ENCODE measurements at places on chromosomes 12 and 14.

- no peak for DNase-seq
Measured at GRCh38 chr12:749751-750270, 2.6 kb upstream of the WNK1 start.

DNA sequence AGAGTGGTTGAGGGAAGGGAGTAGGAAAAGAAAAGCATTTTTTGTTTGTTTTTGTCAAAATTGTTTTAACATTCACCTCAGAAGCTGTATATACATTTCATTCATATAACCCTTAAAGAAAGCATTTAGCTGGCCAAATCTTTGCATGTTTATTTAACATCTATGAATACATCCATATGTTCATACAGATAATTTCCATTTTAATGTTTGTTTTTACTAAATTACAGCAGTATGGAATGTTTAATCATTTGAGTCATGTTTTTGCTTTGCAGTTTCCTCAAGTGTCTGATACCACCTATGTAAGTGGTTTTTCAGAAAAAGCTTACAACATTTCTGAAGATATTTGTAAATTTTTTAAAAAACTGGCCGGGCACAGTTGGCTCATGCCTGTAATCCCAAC lies 84.3 kb upstream of the ATF1 start:
- DNase-seq: no peak

DNA sequence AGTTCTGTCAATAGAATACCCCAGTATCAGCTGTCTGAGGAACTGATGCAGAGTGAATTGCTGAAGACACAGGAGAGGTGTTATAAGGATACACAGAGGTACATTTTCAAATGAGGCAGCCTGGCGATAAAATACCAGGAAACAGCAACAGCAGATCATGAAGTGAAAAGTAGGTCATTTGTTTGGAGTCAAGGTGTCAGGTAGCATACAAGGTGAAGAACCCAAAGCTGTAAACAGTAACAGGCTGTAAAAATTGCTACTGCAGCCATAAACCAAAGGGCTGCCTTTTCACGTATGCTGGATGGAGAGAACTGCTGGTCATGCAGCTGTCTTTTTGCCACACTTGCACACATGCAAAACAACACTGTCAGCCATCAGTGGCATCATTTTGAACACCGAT lies 9.3 kb upstream of the TWF1 start:
- no peak for DNase-seq

GRCh38 chr12:25151476-25151875 lies 43.5 kb downstream of the DNAI7 start:
- no peak for DNase-seq

- DNase-seq: no peak
Measured at GRCh38 chr12:1716911-1717310, 26.0 kb downstream of the ADIPOR2 start.

DNA sequence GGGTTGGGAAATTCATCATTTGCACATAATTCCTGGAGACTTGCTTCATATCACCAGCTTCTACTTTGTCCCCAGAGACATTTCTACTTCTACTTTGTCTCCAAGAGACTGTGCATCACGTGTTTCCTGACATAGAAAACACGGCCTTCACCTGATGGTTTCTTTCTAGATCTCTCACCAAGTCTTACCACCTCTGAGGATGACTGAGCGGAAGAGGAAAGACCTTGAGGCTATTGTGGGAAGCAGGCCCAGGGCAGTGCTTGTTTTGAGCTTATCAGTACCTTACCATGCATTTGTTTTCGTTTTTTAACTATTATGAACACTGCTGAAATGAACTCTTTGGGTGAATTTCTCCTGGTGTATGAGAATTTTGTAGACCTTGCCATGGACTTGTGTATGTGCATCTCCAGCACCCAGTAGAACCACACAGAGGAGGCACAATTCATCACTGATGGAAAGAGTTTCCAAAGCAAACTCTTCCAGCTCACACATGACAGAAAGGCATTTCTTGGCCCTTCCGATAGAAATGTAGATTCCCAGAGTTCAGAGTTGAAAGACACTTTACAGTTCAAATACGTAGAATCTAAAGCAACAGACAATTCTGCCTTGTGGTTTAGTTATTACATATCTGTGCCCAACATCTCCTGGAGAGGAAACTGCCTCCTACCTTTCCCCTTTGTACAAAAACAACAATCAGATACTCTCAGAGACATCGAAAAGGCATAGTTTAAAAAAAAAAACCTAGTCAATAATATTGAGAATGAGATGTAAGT lies 434.7 kb downstream of the FUT8 start:
- no peak for DNase-seq

DNA sequence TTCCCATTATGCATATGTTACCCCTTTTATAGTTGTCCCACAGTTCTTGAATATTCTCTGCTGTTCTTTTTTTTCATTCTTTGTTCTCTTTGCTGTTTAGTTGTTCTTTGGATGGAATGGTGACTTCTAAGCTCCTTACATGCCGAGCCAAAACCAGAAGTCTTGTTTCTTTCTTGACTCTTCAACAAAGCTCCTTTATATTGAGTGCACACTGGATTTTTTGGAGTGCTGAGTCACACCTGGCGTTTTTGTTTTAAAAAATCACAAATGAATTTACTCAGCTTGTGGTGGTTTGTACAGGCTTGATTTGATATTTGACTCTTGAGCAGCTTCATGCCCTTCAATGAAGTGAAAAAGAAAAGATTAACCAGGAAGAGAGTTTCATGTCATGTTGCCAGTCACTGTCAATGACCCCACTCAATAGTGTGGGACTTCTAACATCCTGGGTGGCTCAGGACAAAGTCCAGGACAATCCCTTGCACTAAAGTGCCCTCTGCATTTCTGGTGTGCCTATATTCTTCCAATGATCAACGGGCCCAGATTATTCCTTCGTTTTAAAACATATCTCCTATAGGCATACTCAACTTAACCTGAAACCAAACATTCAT lies 112.4 kb upstream of the SLC38A4 start:
- no peak for DNase-seq

- peak; percentile 30 for DNase-seq
Measured at GRCh38 chr12:39123580-39124253, 218.3 kb upstream of the CPNE8 start.

DNA sequence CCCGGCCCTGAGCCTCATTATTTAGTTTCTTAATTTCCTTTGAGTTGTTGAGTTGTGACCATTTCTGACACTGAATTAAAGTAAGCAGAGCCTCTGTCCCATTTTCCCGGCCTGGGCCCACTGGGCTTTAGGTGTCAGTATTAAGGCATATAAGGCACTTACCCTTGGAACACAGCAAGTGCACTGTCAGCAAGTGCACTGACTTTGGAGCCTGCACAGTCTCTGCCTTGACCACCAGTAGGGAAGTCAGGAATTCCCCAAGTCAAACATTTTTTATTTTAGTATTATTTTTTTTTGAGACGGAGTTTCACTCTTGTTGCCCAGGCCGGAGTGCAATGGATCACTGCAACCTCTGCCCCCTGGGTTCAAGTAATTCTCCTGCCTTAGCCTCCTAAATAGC lies 56.6 kb downstream of the MAX start:
- DNase-seq: no peak

DNA sequence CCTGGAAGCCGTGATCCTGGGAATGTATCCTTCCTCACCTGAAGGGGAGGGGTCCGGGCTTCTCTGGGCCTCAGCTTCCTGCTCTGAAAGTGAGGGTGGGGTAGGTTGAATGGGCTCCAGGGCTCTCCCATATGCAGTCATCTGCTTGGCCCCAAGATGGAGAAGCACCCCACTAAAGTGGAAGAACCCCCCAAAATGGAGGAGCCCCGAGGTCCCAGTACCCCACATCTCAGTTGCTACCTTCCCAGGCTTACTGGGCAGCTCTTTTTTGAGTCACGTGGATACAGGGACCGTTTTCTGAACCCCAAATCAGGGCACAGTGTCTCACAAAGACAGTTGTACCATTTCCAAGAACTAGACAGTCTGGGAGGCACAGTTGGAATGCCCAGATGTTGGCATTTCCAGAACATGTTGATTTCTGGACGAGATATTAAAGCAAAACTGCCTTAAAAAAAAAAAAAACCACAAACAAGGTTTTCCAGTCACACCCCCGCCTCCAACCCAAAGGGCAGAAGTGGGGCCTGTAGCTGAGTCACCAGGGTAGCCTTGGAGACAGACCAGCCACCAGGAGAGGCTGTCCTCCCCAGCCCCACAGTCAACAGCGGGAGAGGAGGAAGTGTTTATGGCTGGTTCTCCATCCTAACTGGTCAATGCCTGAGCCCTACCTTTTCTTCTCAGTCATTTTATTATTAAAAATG lies 12.1 kb downstream of the VASH1 start:
- DNase-seq: no peak

DNA sequence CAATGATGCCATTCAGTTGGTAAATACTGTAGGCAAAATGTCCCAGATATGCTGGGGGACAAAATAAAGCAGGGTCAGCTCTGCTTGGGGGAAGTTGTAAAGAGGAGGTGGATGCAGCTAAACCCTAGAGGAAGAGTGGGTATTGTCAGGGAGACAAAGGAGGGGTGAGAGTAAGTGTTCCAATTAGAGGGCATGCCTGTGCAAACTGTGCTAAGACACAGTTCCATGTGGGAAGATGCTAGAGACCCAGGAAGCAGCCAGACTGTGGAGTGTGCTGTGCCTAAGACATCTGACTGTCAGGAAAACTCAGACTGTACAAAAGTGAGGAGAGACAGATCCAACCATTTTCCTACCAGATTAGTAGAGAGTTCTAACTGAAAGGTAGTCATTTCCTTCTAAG lies 474.3 kb downstream of the ATP23 start:
- DNase-seq: no peak

DNA sequence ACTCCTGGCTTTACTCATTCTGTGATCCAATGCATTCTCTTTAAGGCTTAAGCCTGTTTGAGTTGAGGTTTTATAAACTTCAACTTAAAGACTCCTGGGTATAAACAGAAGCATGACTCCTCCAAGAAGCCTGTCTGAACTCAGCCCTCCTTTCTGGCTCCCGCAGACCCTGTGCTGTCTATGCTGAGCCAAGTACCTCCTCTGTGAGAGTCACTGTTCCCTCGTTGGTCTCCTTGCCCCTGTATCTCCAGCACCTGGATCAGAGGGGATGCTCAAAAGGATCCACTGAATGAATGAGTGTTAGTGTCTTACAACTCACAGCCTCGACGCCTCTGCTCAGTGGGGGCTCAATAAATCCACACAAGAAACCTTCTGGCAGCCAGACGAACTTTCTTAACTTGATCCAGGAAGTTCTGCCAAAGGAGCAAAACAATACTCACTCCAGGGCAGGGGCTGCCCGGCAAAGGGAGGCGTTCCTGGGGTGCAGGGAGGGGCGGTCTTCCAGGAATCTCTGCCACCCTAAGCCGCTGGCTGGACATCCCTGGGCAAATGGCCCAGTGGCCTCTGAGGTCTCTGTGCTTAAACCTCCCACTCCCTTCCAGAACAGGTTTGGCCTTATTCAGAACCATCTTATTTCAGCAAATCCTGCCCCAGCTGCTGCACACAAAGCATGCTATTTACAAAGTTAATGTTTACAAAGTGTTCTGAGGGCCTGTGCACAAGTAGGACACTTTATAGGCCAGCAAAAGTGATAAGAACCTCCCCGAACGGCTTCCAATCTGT lies 32.9 kb downstream of the MAP1LC3B2 start:
- DNase-seq: peak; percentile 70

DNA sequence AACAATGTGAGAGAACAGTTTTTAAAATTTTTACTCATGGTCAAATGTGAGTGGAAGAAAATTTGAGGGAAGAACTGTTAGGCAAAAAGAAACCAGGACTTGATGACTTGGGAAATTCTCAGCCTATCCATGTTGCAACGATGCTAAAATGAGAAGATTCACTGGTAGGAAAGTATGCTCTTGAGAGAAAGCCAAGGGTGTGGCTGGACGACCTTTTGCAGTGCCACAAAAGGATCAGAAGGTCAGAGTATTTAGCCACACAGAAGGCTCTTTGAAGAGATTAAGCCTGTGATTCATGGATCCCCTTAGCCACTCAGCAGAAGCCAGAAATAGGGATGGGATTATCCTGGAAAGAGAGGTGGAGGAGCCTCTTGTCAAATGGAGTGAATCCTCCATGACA lies 336.8 kb downstream of the LRIG3 start:
- DNase-seq: no peak

Data from Caco-2 (cell line).